Sigmoid colon (tissue), 7 donors: ENCODE measurements at places on chromosomes 13 and 19. TPM values are rescaled to one million over a fixed set of nuclear protein-coding genes. Genes with fewer than 3 reads are reported as not detected.

DNA sequence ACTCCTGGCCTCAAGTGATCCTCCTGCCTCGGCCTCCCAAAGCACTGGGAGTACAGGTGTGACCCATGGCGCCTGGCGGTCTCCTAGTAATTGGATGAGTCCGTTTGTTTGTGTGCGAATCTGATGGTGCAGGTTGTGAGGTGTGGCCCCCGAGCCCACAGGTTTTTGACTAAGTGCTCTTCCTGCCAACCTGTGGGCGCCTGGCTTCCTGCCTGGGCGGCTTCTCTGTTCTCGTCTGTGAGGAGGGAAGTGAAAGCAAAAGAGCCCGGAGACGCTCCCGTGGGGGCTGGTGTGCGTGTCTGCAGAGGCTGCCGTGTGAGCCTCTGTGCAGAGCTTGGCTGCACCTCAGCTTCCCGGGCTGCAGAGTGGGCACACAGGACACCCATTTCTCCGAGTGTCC, 10.0 kb downstream of the ARHGAP45 start:
- no peak overlapping the region for H3K27ac ChIP-seq
- peaks cover under 1% of the 10 kb centered on the region for H3K27me3 ChIP-seq
- DNase-seq = no peak
- peaks cover 5% of the 10 kb centered on the region for H3K4me1 ChIP-seq
- no peak overlapping the region for H3K4me3 ChIP-seq

DNA sequence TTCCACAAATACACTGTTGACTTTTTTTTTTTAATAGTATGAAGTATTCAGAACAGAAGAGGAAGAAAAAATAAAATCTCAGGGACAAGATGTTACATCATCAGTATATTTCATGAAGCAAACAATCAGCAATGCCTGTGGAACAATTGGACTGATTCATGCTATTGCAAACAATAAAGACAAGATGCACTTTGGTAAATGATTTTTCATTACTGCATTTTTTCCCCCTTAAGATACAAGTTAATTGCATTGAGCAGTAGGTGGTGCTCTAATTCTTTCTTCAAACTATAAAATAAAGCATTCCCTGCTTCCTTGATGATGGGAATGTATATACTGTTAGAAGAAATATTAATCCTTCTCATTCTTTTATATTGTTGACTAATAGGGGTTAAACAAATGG, 17.1 kb downstream of the UCHL3 start:
- H3K27me3 ChIP-seq = no peaks in the 10 kb centered on the region
- no peaks in the 10 kb centered on the region for H3K4me1 ChIP-seq
- DNase-seq = no peak
- no peak overlapping the region for H3K4me3 ChIP-seq
- H3K27ac ChIP-seq = no peak overlapping the region

GRCh38 chr19:12126707-12127106, 13.4 kb downstream of the ZNF20 start:
- H3K27ac ChIP-seq = no peak overlapping the region
- H3K4me1 ChIP-seq = no peaks in the 10 kb centered on the region
- H3K4me3 ChIP-seq = no peak overlapping the region
- DNase-seq = no peak
- H3K36me3 ChIP-seq = no peaks in the 10 kb centered on the region

CYP2F1 gene
- total RNA-seq = not detected

DNA sequence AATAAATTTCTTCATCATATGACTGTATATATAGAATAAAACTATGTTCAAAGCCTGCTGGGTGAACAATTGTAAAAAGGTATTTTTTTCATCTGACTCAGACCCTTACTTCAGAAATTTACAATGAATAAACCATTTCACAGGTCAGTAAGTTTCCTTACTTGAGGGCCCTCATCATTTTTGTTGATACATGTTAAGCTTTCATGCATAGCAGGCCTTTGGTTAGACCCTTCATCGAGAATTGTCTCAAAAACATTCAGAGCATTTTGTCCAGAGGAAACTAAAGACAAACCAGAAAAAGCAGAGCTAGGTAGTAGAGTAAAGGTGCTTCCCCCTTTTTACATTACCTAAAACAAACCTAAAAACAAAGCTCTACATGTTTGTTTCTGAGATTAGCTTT, 46.2 kb downstream of the FNDC3A start:
- no peaks in the 10 kb centered on the region for H3K27me3 ChIP-seq
- no peaks in the 10 kb centered on the region for H3K36me3 ChIP-seq
- H3K4me3 ChIP-seq = no peak overlapping the region
- no peak overlapping the region for H3K27ac ChIP-seq
- no peaks in the 10 kb centered on the region for H3K4me1 ChIP-seq

DNA sequence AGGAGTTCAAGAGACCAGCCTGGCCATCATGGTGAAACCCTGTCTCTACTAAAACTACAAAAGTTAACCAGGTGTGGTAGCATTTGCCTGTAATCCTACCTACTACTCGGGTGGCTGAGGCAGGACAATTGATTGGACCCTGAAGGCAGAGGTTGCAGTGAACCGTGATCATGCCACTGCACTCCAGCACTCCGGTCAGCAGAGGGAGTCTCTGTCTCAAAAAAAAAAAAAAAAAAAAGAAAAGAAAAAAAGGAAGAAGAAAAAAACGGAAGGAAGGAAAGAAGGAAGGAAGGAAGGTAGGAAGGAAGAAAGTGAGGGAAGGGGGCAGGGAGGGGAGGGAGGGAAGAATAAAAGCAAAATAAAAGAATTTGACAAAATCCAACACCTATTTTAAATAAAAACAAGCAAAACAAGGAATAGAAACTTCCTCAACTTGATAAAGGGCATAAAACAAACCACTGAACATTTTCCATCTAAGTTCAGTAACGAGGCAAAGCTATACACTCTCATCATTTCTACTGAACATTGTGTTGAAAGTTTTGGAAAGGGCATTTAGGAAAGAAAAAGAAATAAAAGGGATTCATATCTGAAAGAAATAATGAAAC, 411.6 kb upstream of the SLITRK5 start:
- no peaks in the 10 kb centered on the region for H3K27me3 ChIP-seq
- H3K36me3 ChIP-seq = no peaks in the 10 kb centered on the region
- H3K27ac ChIP-seq = no peak overlapping the region
- no peak for DNase-seq

DNA sequence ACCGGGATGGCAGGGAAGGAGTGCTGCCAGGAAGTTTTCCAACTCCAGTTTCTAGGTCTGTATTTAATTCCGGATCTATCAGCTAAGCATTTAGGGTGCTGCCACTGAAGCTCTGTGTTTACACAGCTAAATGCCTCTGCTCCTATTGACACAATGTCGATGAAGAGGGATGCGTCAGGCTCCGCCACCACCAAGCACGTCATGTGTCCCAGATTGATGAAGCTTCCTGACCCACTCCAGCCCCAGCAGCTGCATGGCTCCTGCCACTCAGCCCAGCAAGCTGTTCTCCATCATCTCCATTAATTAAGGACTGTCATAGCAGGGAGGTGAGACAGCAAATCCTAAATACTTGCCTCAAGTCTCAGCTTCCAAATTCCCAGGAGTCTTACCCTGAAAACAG, 435.2 kb upstream of the ZNF507 start:
- no peaks in the 10 kb centered on the region for H3K4me1 ChIP-seq
- DNase-seq = no peak
- H3K27me3 ChIP-seq = no peaks in the 10 kb centered on the region
- H3K36me3 ChIP-seq = no peaks in the 10 kb centered on the region
- no peak overlapping the region for H3K27ac ChIP-seq

- peaks cover 18% of the 10 kb centered on the region for H3K36me3 ChIP-seq
- DNase-seq = no peak
- no peak overlapping the region for H3K27ac ChIP-seq
- peaks cover 1% of the 10 kb centered on the region for H3K4me1 ChIP-seq
- H3K4me3 ChIP-seq = no peak overlapping the region
Observed at GRCh38 chr13:91359631-91360030, 12.1 kb downstream of the MIR17HG start.

- no peak overlapping the region for H3K4me3 ChIP-seq
- no peaks in the 10 kb centered on the region for H3K4me1 ChIP-seq
- no peak overlapping the region for H3K27ac ChIP-seq
Observed at GRCh38 chr13:94217370-94217769, 262.1 kb downstream of the DCT start.

DNA sequence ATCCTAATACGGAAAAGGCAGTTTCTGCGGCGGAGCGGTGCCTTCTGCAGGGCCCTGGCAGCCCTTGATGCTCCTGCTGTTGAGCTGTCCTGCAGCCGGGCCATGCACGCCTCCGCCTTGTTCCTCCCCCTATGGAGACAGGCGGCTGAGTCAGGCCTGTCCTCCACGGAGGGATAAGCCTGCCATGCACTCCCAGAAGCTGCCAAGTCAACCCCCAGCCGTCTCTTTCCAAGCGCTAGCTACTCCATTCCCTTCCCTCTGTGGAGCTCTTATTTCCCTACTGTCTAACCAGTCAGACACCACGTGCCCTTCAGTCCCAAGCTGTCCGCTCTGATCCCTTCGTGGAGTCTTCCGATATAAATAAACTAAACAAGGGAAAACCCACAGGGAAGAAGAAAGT, 197.0 kb downstream of the COL4A1 start:
- no peaks in the 10 kb centered on the region for H3K27me3 ChIP-seq
- DNase-seq = peak; percentile 93
- no peaks in the 10 kb centered on the region for H3K36me3 ChIP-seq
- peak overlapping the region; percentile 82 for H3K27ac ChIP-seq
- H3K4me3 ChIP-seq = no peak overlapping the region
- peaks cover 47% of the 10 kb centered on the region for H3K4me1 ChIP-seq
